ENCODE measurements at places on chromosomes 6 and 20. TPM values are rescaled to one million over a fixed set of nuclear protein-coding genes. Genes with fewer than 3 reads are reported as not detected.

Gene BTBD3
- 85.4 TPM for total RNA-seq

Gene SPAG4
- total RNA-seq, result 3.3 TPM

Gene SOBP
- total RNA-seq, result 12.6 TPM

Gene C6orf15
- total RNA-seq, result not detected

Gene NELFE
- 129 TPM for total RNA-seq

Gene MDFI
- 29.5 TPM for total RNA-seq

Gene GPR6
- total RNA-seq, result not detected

Gene ATP6V1G2
- 8.8 TPM for total RNA-seq

Measured in neural progenitor cell (in vitro differentiated cells).